ENCODE measurements at places on chromosomes 16 and 17.

- no peak for DNase-seq
Measured at GRCh38 chr16:27823421-27823820, 240.1 kb downstream of the GSG1L start.

- DNase-seq: no peak
Measured at GRCh38 chr17:2388020-2388682, 12.7 kb downstream of the MNT start.

DNA sequence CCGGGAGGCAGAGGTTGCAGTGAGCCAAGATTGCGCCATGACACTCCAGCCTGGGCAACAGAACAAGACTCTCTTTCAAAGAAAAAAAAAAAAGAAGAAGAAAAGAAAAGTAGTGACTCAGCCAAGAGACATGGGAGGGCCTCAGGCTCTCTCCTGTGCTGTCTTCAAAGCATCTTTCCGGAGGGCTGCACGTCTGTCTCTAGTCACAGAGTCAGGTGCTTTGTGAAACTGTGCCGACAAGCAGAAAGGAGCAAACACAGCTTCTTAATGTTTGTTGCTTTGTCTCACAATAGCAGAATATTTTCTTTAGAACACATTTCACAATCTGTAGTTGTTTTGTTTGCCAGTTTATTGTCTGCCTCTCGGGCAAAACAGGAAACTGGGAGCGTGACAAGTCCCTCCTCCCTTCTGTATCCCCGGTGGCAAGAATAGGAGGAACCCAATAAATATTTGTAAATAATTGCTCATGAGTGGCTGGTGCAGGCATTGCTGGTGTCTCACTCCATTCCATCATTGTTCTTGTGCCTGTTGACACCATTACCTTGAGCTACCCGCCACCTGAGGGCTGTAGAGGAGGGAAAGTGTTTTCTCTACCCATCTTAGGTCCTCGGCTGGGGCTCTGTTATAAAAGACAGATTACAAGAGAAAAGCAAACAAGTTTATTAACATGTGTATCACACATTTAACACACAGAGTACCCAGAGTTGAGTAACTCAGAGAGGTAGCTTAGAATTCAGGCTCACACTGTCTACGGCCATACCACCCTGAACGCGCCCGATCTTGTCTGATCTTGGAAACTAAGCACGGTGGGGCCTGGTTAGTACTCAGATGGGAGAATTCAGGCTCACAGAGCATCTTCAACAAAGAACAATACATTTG lies 5.5 kb downstream of the GAST start:
- no peak for DNase-seq

GRCh38 chr16:29915590-29916247 lies 10.3 kb downstream of the KCTD13 start:
- no peak for DNase-seq

GRCh38 chr17:20040216-20040615 lies 31.1 kb downstream of the SPECC1 start:
- DNase-seq: no peak

DNA sequence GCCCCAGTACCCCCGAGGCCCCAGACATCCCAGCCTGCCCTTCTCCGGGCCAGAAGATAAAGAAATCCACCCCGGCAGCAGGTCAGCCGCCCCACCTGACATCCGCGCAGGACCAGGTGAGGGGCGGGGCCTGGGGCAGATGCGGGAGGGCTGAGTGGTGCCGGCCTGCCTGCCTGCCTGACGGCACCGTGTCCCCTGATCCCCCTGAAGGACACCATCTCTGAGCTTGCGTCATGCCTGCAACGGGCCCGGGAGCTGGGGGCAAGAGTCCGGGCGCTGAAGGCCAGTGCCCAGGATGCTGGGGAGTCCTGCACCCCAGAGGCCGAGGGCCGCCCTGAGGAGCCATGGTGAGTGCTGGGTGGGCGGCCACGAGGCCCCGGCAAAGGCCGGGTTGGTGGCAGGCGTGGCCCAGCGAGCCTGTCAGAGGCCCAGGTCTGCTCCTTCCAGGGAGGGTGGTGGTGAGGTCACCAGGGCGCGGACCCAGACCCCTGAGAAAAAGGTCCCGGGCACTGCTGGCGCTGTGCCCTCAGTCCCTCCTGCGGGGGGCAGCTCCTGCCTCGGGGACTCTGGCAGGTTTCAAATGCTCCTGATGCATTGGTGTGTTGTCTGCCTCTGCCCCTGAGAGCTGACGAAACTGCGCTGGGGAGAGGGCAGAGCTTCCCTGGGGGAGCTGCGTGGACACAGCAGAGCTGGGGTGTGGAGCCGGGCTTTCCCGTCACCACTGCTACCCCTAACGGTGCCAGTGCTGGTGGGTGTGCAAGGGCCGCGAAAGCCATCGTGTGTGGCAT lies 1.2 kb downstream of the CDT1 start:
- DNase-seq: no peak

DNA sequence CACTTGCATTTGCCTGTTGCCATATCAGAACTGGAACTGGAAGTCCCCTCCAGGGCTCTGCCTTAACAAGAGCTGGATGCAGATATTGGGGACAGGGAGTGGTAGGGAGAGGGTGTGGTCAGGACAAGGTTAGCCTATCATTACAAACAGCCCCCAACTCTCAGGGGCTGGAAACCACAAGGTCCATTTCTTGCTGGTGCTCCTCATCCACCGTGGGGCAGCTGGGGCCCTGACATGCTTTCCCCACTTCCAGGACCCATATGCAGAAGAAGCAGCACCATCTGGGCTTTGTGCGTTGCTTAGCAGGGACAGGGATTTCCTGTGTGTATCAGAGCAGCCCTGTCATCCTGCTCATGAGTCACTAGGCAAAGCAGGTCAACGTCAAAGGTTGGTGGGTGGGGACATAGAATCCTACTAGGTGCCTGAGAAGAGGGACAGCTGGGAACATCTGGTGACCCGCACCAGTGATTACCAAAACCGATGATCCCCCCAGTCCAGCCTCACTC lies 26.9 kb downstream of the RGS9 start:
- DNase-seq: no peak

DNA sequence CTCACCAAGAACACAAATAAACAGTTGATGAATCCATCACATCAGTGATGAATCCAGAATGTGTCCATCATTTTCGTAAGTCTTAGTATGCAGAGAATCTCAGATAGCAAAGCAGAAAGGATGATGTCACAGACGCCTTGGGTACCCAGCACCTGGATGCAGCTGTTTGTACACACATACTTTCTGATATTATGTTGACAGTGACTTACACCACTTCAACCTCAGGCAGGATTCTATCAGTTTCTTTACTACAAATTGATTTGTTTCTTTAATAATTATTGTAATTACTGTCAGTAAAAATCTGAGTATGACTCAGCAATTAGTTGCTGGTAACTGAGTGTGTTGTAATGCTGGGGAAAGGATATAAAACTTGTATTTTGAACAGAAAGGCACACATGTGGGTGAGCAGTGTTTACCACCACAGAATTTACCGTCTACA lies 159.8 kb downstream of the RPTOR start:
- no peak for DNase-seq

DNA sequence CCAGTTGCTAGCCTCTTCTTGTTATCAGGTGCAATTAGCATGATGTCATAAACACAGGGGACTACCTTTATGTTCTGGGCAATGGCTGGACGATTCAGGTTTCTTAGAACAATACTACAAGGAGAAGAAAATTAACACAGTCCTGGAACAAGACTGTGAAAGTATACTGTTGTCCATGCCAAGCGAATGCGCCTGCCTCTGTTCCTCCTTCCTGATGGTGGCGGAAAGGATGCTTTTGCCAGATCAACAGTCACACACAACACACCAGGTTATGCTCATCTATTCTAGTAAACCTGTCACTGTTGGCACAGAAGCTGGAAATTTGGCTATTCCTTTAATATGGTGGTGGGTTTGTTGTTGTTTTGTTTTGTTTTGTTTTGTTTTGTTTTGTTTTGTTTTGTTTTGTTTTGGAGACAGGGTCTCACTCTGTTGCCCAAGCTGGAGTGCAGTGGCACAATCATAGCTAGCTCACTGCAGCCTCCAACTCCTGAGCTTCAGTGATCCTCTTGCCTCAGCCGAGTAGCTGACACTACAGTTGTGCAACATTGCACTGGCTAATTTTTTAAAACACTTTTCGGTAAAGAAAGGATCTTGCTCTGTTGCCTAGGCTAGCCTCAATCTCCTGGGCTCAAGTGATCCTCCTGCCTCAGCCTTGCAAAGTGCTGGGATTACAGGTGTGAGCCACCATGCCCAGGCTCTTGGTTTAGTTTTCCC lies 3.1 kb upstream of the CD300LD start:
- no peak for DNase-seq

GRCh38 chr17:9928601-9929333 lies 23.7 kb upstream of the RCVRN start:
- DNase-seq: no peak

GRCh38 chr17:48541577-48542113 lies 3.3 kb downstream of the HOXB2 start:
- peak; percentile 43 for DNase-seq

GRCh38 chr17:59483860-59484259 lies 81.5 kb upstream of the DHX40 start:
- no peak for DNase-seq

DNA sequence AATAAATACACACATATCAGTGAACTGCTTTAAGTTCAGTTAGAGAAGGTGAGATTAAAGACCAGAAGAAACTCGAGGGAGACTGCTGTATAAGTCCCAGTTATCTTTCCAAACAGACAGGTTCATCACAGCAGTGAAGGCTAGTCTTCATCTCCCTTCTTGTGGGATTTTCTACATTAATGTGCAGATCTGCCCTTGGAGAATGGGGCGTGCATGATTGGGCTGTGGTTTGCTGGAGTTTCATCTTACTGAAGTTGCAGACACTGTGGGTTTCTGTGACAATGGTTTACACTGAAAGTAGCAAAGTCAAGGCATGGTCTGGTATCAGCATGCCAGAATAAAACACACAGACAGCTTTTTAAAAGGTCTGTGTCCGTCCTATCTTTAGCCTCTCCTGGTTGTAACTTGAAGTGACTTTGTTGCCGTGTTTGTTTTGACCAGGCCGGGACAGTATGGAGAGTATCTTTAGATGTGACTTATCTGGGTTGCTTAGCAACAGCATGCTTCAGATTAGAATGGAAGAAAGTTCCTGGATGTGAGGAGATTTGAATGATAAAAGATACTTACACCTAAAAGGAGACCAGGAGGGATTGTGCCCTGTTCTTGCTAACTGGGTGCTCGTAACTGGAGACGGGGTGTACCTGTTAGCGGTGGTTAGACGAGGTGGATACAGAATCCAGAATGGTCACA lies 16.1 kb downstream of the NAA60 start:
- DNase-seq: no peak

GRCh38 chr17:61230972-61231820 lies 168.4 kb upstream of the TBX2 start:
- no peak for DNase-seq

DNA sequence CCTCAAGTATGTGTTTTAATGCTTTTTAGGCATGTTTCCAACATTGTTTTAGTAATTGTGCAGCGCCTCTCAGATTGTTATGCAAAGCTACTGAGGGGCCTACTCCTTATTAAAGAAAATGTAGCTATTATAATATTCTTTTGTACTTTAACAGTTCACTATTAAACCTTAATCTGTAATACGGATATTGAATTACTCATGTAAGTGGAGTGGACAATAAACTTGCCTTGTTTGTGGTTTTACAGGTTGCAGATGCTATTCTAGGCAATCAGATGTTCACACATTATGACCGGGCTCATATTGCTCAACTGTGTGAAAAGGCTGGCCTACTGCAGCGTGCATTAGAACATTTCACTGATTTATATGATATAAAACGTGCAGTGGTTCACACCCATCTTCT lies 41.0 kb downstream of the PTRH2 start:
- no peak for DNase-seq

GRCh38 chr17:19940722-19941464 lies 36.7 kb downstream of the AKAP10 start:
- DNase-seq: no peak

- peak; percentile 43 for DNase-seq
Measured at GRCh38 chr16:3112881-3113574, 642 bp downstream of the ZNF205 start.

- DNase-seq: no peak
Measured at GRCh38 chr17:53655591-53655990, 167.1 kb upstream of the KIF2B start.

DNA sequence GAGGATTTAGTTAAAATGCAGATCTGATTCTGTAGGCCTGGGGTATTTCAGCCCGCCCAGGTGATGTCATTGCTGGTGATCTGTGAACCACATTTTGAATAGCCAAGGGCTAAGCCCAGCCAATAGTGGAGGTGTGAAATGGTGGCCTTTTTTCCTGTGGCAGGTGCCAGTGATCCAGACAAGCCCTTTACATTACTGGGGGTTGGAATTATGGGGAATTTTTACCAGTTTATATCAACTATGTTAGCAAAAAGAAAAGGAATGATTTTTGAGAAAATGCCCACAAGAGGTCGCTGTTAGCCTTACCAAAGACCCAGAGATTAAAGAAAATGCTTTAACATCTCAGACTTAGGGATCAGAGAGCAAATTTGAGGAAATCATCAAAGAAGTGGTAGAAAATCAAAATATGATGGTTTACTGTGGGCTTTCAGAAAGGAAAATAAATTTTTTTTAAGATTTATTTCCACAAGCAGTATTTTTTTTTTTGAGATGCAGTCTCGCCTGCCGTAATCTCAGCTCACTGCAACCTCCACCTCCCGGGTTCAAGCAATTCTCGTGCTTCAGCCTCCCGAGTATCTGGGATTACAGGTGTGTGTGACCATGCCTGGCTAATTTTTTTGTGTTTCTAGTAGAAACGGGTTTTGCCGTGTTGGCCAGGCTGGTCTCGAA lies 3.9 kb downstream of the VPS35L start:
- no peak for DNase-seq

DNA sequence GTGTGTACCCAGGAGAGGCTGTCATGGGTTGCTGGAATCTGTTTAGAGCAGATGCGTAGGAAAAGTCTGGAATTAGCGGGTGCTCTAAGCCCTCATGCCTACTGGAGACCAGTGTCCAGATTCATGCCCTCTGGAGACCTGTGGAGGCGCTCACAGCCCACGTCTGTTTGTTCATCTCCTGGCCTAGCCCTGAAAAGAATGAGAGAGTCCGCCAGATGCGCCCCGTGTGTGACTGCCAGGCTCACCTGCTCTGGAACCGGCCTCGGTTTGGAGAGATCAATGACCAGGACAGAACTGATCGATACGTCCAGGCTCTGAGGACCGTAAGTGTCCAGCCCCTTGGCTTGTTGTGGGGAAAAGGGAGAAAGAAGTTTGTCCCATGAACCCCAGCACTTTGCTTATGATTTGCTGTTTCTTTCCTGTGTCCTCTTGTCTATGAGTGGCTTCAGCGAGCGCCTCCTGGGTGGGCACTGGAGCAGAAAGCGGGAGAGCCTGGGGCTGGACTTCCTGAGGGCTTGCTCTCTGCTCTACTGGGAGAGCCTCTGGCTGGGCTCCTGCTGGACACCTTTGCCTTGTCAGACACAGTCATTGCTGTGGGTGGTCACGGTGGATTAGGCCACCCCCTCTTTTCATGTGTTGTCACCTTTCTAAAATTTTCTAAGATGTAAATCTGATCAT lies 35.3 kb downstream of the PRMT7 start:
- no peak for DNase-seq

All from testis (tissue), 5 donors.